Dorsolateral prefrontal cortex (tissue), 122 donors: ENCODE measurements at places on chromosomes 13 and 19.

GRCh38 chr19:17873786-17874757 is 2.3 kb downstream of the SLC5A5 start:
- DNase-seq = no peak

DNA sequence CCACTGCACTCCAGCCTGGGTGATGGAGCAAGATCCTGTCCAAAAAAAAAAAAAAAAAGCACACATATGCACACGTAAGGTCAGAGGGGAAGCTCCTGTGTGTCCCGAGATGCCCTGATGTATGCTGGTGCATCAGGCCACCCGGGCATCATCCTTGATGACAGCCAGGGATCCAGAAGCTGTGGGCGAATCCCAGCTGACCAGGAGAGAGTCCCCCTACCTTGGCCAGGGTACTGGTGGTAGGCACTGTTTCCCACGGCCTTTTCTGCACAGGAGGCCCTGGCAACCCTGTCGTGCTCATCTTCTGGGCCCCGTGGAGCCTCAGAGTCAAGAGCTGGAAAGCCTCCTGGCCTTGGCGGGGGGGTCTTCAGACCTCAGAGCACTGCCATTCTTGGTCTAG is 14.0 kb downstream of the MYDGF start:
- no peak for DNase-seq

DNA sequence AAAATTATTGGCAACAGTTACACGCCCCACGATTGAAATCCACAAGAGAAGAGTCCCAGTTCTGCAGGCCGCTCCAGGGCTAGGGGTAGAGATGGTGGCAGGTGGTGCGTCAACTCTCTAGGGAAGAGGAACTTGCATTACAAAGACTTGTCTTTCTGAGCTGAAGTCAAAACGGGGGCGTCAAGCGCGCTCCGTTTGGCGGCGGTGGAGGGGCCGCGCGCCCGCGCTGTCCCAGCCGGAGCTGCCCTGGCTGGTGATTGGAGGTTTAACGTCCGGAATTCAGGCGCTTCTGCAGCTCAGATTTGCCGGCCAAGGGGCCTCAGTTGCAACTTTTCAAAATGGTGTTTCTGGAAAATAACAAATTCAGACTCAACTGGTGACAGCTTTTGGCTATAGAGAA is 38.9 kb downstream of the SOX1 start:
- DNase-seq = no peak

GRCh38 chr19:31432201-31432810 is 83.1 kb upstream of the TSHZ3 start:
- no peak for DNase-seq

DNA sequence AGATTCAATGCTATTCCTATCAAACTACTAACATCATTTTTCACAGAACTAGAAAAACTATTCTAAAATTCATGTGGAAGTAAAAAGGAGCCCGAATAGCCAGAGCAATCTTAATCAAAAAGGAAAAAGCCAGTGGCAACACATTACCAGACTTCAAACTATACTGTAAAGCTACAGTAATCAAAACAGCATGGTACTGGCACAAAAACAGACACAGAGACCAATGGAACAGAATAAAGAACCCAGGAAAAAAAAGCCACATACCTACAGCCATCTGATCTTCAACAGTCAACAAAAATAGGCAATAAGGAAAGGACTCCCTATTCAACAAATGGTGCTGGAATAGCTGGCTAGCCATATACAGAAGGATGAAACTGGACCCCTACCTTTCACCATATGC is 10.4 kb upstream of the SOHLH2 start:
- no peak for DNase-seq

GRCh38 chr13:63680704-63681103 is 2265.1 kb upstream of the PCDH20 start:
- no peak for DNase-seq

GRCh38 chr13:71611292-71611691 is 255.7 kb downstream of the DACH1 start:
- no peak for DNase-seq

GRCh38 chr19:2743099-2743498 is 3.3 kb upstream of the SLC39A3 start:
- no peak for DNase-seq

DNA sequence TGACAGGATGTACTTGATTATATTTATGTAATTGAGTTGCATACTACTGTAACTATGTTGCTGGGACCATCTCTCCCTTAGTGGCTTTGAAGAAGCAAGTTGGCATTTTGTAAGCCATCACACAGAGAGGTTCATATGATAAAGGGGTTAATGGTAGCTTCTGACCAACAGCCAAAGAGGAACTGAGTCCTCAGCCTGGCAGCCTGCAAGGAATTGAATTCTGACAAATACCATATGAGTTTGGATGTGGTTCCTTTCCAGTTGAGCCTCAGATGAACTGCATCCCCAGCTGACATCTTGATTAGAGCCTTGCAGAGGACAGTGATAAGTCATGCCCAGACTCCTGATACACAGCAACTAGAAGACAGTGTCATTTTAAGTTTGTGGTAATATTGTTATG is 8.6 kb upstream of the MYCBP2 start:
- DNase-seq = no peak

DNA sequence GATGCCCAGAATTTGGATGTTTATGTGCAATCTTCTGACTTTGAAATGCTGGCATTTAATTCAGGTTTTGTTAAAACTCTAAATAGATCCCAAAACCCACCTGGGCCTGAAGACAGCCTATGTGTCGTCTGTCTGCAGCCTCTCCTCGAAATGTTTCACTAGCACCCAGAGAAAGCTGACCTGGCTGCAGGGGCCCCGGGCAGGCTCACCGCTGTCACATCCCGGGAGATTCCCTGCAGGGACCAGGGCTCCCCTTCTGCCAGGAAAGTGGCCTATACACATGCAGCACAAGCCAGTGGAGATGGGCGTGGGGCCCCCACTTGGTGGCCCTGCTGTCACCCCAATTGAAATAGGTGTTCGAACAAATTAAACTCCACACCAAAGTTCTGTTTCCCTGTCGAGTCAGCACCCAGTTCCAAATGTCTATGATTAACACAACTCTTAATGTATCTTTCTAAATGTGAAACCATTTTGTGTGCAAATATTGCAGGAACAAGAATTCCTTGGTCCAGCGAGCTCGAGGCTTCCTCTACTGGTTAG is 145.8 kb upstream of the ZNF507 start:
- DNase-seq = no peak

DNA sequence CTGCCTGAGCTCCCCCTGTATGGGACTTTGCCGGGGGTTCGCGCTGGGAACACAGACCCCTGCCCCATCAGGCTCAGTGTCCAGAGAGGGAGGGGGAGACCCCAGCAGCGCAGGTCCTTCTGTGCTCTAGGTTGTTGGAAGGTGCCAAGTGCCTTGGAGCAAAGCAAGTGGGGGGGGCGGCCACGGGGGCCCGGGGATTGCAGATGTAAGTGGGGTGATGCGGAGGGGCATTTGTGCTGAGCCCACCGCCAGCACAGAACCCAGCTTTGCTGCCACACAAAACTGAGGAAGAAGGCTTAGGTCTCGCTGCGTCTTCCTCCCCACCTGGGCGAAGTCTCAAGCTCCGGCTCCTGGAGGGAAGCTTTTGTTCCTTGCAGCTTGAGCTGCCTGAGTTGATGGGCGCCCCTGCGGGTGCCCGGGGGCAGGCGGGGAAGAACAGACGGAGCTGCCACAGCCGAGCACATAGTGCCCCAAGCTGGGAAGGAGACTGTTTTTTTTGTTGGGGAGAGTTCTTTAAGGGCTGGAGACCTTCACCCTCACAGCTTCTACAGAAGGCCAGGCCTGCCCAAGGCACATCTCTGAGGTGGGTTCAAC is 1.5 kb upstream of the NTN5 start:
- DNase-seq = no peak

DNA sequence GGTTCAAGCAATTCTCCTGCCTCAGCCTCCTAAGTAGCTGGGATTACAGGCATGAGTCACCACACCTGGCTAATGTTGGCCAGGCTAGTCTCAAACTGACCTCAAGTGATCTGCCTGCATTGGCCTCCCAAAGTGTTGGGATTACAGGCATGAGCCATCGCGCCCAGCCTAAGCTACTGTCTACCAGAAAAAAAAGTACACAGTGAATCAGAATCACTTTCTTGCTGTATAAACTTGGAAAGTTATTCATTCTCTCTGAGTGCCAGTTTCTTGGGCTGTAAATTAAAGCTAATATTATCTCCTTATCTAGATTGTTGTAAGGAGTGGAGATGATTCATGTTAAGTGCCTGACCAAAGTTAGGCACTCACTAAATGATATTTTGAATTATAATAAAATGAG is 242.8 kb downstream of the ENOX1 start:
- no peak for DNase-seq

GRCh38 chr19:44151491-44151890 is 10.1 kb downstream of the ZNF234 start:
- DNase-seq = no peak

- peak; percentile 55 for DNase-seq
Measured at GRCh38 chr13:95644601-95645052, at the start of gene DZIP1. Gene DZIP1, minus strand, starts transcription at chr13:95644706. Its CDS starts 2,677 bp downstream, at chr13:95642029.

DNA sequence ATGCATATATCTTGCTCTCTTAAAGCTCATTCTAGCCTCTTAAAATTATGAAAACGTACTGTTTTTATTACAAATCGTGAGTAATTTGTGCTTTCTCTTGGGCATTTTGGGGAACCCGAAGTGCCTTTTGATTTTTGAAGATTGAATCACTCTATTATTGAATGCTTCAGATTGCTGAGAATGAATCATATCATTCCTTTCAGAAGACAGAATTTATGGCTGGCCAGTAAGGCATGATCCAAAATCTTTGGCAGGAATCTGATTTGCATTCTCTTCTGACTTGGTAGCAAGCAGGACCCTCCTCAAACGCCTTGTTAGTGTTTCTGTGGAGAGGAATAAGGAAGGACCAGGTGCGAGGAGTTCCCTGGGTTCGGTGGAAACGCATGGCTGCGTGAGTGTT is 49.5 kb downstream of the STARD13 start:
- DNase-seq = no peak

GRCh38 chr19:9848762-9849161 is 13.6 kb downstream of the PIN1 start:
- peak; percentile 78 for DNase-seq

DNA sequence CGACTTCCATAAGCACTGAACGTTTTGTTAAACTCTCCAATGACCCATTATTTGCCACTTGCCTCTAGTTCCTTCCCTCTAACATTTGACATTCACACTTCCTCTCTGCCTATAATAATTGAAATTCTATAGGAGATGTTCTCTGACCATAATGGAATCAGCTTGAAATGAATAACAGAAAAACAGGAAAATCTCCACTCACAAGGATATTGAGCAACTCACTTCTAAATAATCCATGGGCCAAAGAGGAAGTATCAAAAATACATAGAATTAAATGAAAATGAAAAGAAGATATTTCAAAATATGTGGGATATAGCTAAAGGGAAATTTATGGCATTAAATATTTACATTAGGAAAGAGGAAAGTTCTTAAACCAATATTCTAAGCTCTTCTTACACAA is 3.4 kb upstream of the FCGBP start:
- no peak for DNase-seq

DNA sequence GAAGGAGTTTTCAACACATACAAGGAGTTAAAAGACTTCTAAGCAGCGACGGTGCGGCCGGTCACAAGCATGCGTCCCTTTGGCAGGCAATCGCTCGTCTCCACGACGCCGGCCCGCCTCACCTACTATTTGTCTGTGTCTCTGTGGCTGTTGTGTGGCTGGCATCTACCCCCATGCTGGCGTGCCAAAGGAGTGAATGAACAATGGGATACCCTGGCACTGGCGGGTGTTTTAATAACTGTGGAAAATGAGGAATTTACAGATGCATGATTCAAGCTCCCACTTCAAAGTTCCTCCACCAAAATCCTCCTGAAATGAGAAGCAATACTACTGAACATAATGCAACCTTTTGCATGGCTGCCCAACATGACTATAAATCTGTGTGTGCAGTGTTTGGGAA is 176.6 kb downstream of the KLF5 start:
- no peak for DNase-seq

DNA sequence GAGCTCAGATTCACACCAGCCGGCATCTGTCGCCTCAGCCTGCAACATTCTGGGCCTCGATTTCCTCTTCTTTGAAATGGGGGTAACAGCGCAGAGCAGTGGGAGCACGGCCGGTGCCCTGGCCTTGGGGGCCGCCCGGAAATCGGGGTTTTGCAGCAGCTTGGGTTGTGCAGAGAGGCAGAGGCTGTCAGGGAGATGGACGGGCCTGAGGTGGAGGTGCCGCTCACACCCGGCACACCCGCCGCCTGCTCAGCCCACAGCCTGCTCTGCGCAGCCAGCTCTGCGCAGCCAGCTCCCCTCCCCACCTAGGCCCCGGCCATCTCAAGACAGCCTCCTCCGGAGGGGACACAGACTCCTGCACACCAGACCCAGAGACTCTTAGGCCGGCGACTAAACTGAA is 10.6 kb downstream of the KLF2 start:
- no peak for DNase-seq

DNA sequence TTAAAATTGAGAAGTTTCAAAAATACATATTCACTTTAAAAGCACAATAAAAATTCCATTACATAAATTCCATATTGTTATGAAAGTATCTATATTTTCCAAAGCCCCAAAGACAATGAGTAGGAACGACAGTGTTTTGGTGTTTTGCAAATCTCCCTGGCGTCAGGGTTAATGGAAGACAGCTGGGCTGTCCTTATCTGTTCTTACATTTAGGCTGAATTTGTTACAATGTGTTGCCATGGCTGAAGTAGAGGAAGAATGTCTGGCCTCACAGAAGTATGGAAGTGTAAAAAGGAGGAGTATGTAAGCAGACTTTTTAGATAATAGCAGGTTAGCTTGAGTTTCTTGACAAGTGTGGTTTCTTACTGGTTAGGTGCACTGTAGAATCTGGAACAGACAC is 124.4 kb upstream of the SPATA13 start:
- no peak for DNase-seq

- no peak for DNase-seq
Measured at GRCh38 chr13:22925881-22926747, 254.7 kb upstream of the SGCG start.

- no peak for DNase-seq
Measured at GRCh38 chr13:23680845-23681669, 110.8 kb downstream of the TNFRSF19 start.

DNA sequence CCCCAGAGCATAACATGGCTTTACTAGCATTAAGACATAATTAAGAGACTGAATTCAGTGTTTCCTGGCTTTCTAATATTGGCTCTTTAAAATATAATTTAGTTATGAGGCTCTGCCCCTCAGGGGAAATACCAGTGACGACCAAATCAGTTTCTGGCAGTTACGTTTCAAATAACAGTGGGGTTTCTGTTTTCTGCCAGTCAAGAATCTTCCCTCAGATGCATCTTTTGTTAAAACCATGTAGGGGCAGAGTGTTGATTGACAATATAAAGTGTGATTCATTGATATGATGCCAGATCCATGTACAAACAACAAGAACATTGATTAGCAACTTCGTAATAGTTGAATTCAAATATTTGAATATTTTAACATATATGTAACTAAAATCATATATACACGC is 1169.7 kb downstream of the DIAPH3 start:
- DNase-seq = no peak

GRCh38 chr19:15323496-15324235 is 8.7 kb downstream of the BRD4 start:
- DNase-seq = no peak

DNA sequence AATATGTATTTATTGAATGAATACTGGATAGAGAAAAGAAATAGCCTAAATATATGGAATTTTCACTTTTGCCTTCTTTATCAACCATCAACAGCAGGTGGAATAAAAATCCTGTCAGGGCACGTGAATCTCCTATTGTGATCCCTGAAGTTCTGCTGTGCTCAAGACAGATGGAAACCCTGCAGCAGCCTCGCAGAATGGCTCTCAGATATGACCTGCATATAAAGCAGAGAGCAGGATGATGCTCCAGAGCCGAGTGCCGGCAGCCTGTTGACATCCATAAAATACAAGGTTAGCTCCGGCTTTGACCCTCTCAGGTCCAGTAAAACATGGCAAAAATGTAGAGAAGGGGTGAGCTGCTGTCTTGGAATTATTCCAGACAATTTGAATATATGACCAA is 659.3 kb downstream of the DIAPH3 start:
- DNase-seq = no peak
